ENCODE measurements at places on chromosomes 1 and 21. TPM values are rescaled to one million over a fixed set of nuclear protein-coding genes. Genes with fewer than 3 reads are reported as not detected.

GRCh38 chr1:215360758-215361157, 206.3 kb upstream of the KCTD3 start:
- no peak for DNase-seq

- DNase-seq = no peak
Measured at GRCh38 chr1:239914751-239915231, 176.9 kb upstream of the FMN2 start.

- peak; percentile 1 for DNase-seq
Measured at GRCh38 chr1:14778898-14779865, 180.7 kb downstream of the KAZN start.

- no peak for DNase-seq
Measured at GRCh38 chr1:59750328-59751003, 64.3 kb upstream of the HOOK1 start.

- DNase-seq = no peak
Measured at GRCh38 chr21:43754948-43755781, 20.9 kb downstream of the CSTB start.

DNA sequence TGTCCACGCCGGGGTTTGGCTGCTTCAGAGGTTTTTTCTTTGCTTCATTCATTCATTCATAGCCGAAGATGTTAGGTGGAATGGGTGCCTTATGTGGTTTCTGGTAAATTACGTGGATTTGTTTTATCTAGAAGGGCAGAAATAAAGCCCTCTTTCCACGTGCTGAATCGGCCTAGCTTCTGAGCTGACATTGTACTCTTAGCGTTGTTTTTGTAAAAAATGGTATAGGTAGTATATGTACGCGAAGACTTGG, 1.5 kb downstream of the GALNT2 start:
- no peak for DNase-seq

DNA sequence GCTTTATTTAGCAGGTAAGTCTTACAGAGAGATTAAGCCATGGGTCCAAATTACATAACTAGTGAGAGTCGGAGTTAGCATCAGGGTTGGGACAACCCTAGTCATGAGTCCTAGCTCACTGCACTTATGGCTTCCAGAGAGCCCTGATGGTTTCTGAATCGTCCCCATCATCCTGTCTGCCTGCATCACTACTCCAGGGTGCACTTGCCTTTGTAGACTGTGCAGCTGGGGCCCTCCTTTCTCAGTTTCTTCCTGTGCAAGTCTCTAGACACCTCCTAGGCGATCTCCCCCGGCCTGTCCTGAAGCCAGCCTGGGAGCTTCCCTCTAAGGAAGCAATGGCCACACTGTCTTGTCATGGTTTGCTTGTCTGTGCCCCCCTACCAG, 37.1 kb downstream of the KIAA0040 start:
- no peak for DNase-seq

- DNase-seq = no peak
Measured at GRCh38 chr21:25079053-25079452, 528.2 kb downstream of the MRPL39 start.

GRCh38 chr1:205243350-205244191, 15.8 kb downstream of the TMCC2 start:
- no peak for DNase-seq

GRCh38 chr1:84550826-84551225, 23.4 kb downstream of the CTBS start:
- no peak for DNase-seq

DNA sequence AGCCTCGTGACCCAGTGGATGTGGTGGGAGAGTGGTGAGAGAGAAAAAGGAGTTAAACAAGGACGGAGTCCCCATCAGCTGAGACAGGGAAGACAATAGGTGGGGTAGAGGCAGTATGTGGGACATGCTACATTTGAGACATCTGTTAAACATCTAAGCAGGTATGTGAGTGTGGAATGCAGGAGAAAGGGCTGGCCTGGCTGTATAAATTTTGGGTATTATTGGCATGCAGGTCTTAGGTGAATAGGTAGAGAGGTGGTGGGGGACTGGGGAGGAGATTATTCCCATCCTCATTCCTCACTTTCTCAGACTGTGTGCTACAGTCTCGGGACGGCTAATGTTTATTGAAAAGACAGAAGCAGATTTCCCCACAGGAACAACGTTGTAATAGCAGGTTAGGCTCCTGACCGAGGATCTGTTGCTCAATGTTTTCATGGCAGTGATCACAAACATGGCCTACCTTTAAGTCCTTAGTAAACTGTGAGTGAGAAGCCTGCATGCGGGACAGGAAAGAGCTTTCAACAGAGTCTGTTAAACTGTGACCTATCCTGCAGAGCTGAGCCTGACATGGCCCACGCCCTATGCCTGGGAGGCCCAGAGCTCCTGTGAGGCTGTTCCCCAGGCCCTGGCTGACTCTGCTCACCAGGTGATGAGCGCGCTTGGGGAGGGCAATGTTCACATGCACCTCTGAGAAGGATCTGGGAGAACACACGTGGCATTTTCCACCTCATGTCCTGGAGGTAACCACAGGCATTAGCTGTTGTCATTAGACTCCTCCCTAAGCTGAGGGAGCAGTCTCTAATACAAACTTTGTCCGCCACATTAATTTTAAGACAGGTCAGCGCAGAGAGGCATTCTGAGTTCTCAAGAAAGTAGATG, 16.5 kb downstream of the VSIG8 start:
- DNase-seq = no peak

DNA sequence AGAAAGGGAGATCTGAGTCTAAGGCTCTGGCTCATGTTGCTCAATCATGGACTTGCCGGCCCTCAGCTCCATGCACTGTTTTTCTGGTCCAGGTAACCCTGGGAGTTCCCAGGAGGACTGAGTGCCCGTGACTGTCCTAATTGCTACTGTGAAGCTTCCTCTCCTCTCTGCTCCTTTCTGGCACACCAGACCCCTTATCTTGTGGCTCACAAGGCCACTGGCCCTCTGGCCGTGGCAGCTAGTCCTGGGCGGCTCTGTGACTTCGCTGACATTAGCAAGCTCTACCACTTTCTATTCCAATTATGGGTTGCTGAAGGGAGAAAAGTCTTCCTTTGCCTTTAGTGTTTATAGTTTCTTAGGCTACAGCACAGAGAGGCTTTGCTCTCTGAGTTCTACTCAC, 380.2 kb downstream of the RWDD3 start:
- DNase-seq = no peak

DNA sequence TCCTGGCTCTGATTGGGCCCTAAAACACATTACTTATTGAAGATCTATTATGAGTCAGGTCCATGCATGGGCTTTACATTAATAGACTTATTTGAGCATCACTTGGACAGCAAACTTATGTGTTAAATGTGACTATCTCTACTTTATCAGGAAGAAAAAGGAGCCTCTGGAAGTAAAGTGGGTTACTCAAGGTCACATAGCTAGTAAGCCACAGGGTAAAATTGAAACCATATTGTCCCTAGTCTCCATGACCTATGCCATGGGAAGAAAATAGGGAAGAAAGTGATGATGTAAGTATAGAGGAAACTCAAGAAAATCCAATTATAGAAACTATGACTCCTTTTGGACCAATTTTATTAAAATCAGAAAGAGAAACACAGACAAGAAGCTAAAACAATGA, 555.3 kb downstream of the NUF2 start:
- DNase-seq = no peak

DNA sequence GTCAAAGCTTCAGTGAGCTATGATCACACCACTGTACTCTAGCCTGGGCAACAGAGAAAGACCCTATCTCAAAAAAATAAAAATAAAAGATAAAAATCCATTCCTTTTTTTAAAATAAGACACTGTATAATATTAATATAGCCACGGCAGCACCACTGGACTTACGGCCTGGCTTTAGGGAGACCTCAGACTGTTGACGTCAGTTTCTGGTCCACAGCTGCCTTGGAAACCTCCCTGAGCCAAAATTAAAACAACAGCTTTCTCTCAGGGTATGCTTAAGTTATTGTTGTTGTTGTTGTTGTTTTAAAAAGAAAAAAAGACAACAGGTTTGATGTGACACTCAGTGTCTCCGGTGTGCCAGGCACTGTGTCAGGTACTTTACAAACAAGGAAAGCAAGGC, 42.0 kb downstream of the CAPZB start:
- DNase-seq = no peak

DNA sequence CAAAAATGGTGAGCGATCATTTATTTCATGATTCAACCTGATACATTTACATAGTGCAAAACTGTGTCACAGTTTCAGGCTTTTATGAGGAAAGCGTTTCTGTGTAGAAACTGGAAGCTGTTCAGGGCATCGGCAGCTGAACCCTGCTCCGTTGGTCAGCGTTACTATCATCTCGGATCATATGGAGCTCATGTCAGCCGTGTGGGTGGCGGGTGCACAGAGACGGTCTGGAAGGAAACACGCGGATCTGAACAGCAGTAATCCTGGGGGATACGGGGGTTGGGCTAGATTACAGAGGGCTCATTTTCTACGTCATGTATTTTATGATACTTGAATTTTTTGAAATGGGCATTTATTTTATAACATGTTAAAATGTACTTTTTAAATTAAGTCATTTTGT, 15.1 kb downstream of the C1orf174 start:
- no peak for DNase-seq

DNA sequence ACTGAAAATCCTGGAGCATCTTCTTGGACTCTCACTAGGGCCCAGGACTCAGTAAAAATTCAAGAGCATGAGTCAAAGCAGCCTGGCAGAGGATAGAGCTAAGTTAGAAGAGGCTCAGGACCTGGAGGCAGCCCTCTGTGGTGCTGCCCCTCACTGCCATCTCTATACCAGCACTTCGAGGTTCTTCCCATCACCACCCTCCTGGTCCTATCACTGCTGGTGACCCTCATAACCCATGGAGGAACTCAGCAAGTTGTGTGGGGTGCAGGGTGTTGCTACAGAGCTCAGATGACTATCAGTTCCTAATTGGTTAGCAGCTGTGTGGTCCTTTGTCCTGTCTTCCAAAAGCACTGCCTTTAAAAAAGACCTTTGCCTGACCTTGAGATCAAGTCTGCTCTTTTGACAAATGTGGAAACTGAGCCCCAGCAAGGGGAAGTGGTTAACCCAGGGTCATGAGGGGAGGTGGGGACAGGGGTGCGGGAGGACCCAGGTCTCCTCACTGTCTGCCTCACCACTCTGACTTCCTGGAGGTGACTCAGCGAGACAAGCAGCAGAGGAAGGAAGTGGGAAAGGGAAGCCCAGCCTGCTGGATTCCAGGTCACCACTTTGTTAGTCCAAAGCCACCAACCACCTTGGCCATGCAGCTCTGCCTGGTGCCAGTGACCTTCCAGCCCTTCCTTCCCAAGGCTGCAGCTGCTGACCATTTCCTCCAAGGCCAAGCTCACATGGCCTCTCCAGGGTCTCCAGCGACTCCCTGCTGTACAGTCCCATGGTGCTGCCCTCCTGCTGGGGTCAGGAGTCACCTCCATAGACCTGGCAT, 199.4 kb upstream of the EDN2 start:
- DNase-seq = no peak

DNA sequence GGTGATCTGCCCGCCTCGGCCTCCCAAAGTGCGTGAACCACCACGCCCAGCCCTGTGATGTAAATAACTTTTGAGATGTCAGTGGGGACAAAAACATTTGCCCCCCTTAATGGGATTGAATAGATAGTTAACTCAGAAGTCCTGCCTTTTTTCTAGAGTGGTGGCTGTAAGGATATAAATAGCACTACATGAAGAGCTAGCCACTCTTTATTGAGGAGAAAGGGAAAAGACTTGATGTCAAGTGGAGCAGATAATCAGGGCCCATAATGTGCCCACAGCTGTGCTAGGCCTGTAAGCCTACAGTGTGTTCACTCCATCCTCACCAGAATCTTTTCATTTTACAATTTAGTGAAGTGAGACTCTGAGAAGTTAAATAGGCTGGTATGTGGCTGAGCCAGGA, 3.6 kb downstream of the GIPC2 start:
- DNase-seq = no peak

DNA sequence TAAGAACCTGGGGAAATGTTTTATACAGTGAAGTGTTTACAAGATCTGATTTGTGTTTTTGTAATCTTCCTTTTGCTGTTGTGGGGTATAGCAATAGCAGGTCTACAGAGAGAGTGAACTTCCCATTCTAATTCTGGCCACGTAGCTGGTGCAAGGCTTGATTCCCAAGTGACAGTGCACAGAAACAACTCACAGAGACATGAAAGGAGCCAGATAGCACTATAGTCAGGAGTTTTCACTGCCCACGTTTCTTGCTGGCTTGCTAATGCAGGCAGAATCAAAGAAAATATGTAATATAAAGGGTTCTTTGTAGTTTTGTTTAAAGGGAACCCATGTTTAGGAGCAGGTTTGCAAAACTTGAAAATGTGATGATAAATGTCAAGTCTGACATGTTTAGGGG, 170.9 kb upstream of the IVNS1ABP start:
- DNase-seq = no peak

DNA sequence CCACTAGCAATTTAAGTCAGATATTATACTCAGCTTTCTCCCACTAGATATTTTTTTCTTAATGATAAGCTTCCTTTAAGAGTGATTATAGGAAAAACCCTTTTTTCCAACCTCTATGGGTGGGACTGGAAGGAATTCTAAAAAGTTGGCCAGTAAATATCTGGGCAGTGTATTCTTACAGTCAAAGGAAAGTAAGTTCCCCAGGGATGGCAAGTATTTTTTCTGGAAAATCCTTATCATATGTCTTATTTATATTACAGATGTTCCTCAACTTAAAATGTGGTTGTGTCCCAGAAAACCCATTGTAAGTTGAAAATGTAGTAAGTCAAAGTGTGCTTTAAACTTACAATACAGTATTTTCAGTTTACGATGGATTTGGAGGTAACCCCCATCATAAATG, 29.2 kb downstream of the CMPK1 start:
- DNase-seq = no peak

LCE3E gene
- polyA plus RNA-seq = not detected

SPATA21 gene
- not detected for polyA plus RNA-seq
